ENCODE measurements at places on chromosomes 4 and X.

GRCh38 chr4:7418131-7418943 lies 16.4 kb downstream of the PSAPL1 start:
- no peak for DNase-seq

DNA sequence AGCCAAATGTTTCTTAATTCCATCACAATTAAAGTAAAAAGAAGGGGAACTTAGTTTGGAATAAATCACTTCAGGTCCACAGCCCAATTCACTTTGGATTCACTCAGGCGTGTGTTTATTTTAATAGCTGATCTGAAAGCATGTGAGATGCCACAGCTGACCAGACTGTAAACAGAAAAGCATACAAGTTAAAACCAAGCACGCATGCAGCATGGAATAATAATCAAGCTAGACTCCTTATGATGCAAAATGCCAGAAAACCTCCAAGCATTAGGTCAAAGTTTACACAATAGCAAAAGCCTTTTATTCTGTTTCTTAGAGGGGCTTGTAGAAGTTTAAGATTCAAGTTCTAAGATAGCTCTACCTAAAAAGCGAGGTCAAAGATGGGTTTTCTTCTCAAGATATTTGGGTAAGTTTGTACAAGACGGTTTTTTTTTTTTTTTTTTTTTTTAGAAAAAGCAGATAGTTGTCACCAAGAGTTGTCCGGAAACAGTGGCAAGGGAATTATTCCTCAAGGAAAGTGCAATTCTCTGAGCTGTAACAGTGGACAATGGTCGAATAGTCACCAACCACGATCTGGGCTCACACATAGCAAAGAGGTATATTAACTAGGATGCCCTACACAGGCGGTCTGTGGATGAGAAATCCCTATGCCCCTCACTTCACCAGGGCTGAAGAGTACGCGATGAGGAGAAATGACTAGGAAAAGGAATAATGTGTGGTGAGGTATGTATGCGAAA lies 763 bp upstream of the PRRG1 start:
- DNase-seq = no peak

GRCh38 chr4:121791481-121791880 lies 9.6 kb upstream of the EXOSC9 start:
- no peak for DNase-seq

- DNase-seq = no peak
These were observed 31.8 kb downstream of the AMMECR1 start for GRCh38 chrX:110286106-110286505.

DNA sequence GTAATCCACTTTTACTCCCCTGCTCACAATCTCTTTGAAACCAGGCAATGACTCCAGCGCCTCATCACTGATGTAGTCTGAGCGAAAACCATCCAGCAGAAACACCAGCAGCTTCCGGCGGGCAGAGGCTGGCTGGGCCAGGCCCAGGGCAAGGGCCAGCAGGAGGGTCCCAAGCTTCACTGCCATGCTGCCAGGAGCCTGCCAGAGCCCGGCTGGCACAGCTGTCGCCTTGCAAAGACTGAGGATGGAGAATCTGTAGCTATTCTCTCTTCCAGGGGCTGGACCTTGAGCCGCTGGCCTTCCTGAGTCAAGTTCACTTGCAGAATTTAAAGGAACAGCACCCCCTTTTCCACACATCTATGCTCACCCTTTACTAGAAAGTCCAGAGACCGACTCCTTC lies at the start of gene ENPP6:
Gene ENPP6 (minus strand): TSS at position 240 of the 400 bp plus-strand sequence. CDS start 54 bp downstream, at position 186.
- no peak for DNase-seq

DNA sequence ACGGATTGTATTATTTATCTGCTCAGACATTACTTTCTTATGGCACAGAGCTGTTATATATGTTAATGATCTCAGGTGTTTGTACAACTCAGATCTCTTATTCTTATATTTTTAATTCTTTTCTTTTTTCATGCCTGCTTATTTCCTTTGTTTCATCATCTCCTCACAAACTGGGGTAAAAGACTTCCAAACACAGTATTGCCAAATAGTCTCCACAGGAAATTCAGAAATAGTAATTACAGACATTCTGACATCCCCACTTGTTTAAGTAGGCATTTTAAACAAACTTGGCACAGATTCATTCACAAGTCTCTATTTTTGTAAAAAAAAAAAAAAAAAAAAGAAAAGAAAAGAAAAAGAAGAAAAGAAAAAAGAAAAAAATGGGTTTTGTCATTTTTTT lies 129.7 kb upstream of the USP38 start:
- no peak for DNase-seq

- DNase-seq = no peak
These were observed 246.3 kb upstream of the GATB start for GRCh38 chr4:152007111-152007510.

GRCh38 chrX:150547375-150548115 lies 20.9 kb upstream of the MTM1 start:
- DNase-seq = peak; percentile 12

- DNase-seq = no peak
These were observed 16.9 kb downstream of the CD99 start for GRCh38 chrX:2708021-2708420.

- DNase-seq = no peak
These were observed 133.5 kb upstream of the KLF3 start for GRCh38 chr4:38530486-38530885.

- DNase-seq = no peak
These were observed 1.3 kb downstream of the TMEM165 start for GRCh38 chr4:55397126-55397436.

DNA sequence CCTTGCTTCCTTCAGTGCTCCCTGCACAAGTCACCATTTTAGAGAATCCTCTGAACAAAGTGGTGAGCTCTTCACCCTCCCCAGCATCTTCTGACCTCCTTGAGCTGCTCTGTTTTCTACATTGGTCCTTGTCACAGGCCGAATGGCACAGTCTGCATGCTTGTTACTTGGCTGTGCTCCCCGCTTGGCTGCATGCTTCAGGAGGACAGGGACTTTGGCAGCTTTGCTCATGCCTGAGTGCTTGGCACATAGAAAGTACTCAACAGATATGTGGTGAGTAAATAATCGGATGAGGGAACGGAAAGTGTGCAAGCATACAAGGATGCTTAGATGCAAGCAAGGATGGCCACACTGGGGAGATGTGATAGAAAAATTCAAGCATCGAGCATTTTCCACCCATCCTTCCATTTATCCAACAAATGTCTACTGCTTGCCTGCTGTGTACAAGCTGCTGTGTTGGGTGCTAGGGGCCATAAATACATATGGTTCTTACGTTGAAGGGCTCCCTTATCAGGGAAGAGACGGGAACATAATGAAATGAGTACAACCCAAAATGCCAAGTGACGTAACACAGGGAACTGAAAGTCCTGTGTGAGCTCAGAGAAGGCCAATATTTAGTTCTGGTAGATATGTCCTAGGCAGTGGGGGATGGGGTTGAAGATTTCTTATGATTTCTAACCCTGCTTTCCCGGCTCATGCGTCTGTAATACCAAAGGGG lies 31.2 kb downstream of the SLC2A9 start:
- DNase-seq = no peak
